ENCODE measurements at places on chromosomes 5 and 9.

- no peak for DNase-seq
Measured at GRCh38 chr5:756171-756570, 28.4 kb downstream of the ZDHHC11B start.

DNA sequence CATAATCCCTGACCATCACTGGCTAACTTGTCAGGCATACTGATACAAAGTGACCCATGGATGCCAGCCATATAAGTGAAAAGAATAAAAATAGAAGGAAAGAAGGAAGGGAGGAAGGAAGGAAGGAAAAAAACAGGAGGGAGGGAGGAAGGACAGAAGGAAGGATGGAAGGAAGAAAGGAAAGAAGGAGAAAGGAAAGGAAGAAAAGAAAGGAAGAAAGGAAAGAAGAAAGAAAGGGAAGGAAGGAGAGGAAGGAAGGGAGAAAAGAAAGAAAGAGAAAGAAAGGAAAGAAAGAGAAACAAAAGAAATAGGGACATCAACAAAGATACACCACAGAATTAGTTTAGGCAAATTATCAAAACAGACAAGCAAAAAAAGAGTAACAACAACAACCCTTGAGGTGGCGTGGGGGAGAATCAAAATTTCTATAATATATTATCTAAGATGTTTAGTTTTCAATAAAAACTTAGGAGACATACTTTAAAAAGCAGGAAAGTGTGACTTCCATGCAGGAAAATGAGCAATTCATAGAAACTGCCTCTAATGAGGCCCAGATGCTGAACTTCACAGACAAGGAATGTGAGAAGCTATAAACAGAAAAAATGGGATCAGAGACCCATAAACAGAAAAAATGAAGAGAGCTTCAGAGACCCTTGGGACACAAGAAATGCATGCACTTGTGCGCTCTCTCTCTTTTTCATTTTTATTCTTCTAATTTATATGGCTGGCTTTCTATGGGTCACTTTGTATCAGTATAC lies 96.1 kb upstream of the NFIL3 start:
- DNase-seq = no peak

DNA sequence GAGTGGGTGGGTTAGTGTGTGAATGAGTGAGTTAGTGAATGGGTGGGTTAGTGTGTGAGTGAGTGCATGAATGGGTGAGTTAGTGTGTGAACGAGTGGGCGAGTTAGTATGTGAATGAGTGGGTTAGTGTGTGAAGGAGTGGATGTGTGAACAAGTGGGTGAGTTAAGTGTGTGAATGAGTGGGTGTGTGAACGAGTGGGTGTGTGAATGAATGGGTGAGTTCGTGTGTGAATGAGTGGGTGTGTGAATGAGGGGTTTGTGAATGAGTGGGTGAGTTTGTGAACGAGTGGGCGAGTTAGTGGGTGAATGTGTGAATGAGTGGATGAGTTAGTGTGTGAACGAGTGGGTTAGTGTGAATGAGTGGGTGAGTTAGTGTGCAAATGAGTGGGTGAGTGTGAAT lies 34.0 kb downstream of the NKD2 start:
- DNase-seq = no peak

DNA sequence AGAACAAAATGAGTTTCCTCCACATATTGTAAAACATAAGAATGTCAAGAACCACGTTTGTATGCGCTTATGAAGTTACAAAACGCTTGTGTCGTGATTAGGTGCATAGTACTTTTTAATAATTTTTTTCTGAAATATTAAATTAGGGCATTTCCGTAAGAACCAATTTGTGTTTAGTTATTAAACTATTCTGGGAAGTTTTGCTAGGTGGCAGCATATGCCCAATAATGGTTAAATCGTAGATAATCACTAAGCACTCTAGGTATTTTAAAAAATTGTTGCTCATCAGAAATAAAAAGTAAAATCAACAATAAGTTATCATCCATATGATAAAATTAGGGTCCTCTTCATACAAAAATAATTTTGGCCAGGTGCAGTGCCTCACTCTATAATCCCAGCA lies 5.4 kb downstream of the SRFBP1 start:
- DNase-seq = peak; percentile 51

GRCh38 chr5:129051283-129051682 lies 43.3 kb upstream of the ISOC1 start:
- DNase-seq = no peak

- DNase-seq = no peak
Measured at GRCh38 chr9:124452841-124453585, 2.8 kb downstream of the ADGRD2 start.

GRCh38 chr9:28207657-28208056 lies 634.4 kb upstream of the C9orf72 start:
- DNase-seq = no peak

DNA sequence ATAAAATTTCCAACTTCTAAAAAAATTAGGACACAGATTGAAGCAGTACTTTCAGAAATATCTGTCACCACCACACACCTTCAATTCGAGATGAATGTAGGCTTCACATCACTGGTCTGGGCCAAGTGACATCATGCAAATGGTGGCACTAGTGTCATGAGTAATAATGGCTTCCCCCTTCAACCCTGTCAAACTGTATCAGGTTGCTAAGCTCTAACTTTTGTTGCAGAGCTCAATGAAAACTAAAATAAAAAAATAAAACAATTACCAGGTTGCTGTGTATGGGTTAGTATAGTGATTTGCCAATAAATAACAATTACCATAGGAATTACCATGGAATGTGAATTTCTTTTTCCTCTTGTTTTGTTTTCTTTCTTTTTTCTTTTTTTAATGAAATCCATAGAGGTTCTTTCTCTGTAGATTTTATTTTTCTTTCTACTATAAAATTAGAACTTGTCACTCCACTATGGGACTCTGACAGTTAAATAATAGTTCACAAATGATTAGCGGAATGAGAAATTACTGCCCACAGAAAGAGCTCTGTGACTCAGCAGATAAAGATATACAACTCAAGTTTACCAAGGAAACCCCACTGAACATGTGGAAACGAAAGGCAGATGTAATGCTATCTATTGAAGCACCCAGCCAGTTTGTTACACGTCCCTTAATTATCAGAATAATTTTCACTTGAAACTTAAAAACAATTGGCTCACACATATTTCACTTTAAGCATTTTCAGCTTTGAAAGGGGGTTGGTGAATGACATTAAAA lies 783.8 kb upstream of the WWC1 start:
- no peak for DNase-seq

GRCh38 chr5:83475935-83476814 lies 4.6 kb downstream of the VCAN start:
- no peak for DNase-seq

Measured in EL (cell line).